ENCODE measurements at places on chromosomes 2 and 18.

- no peak for DNase-seq
These were observed 38.4 kb downstream of the NPPC start for GRCh38 chr2:231887756-231888155.

DNA sequence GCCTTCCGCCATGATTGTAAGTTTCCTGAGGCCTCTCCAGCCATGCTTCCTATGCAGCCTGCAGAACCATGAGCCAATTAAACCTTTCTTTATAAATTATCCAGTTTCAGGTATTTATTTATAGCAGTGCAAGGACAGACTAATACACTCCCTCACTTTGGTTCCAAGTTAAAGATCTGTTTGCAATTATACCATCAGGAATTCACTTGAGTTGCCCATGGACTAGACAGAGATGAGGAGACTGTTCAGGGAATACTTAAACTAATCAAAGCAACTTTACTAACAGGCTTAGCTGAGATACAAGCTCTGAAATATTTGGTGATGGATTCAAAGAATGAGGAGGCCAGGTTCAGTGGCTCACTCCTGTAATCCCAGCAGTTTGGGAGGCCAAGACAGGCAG, 190.0 kb downstream of the MTCL1 start:
- no peak for DNase-seq

- no peak for DNase-seq
These were observed 87.9 kb downstream of the TRABD2A start for GRCh38 chr2:84792856-84793522.

GRCh38 chr2:1886405-1886992, 142.2 kb upstream of the PXDN start:
- DNase-seq = no peak

GRCh38 chr2:48247206-48247605, 282.7 kb upstream of the STON1 start:
- DNase-seq = no peak

GRCh38 chr2:43838560-43839267, at the start of the genes ABCG5 and ABCG8:
TSS of gene ABCG5 (minus strand) at chr2:43838839. CDS start at chr2:43838679, 160 bp downstream.
TSS of gene ABCG8 (plus strand) at chr2:43838971. CDS start at chr2:43839054, 83 bp downstream.
- no peak for DNase-seq

All from upper lobe of left lung (tissue), 6 donors.